ENCODE measurements at places on chromosomes 1 and 21.

GRCh38 chr1:183989078-183989577 is 48.4 kb downstream of the COLGALT2 start:
- no peak for DNase-seq

GRCh38 chr1:24764848-24765247 is 19.6 kb downstream of the CLIC4 start:
- DNase-seq: no peak

DNA sequence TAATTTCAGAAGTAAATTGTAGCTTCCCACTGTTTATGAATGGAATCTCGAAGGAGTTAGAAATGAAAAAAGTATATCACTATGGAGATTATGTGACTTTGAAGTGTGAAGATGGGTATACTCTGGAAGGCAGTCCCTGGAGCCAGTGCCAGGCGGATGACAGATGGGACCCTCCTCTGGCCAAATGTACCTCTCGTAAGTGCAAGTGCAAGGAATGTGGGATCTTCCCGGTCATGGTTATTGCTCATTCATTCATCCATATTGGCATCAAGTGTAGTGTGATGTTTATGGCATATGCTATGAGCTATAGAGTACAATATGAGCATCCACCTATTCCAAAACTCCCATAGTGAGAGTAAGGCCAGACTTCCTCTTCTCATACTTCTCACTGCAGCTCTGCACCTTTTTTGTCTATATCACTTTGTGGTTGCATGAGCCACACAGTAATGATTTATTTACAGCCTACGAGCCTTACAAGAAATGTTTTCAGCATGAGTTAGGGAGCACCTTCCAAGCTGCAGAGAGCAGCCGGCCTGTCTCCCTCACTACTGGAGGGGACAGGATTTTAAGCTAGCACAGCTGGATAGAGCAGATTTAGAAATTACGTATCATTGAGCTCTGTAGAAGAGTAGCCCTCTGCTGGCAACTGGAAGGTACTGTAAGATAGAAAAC is 24.9 kb upstream of the CR1L start:
- peak; percentile 46 for DNase-seq

GRCh38 chr1:86848654-86849053 is 65.3 kb downstream of the SELENOF start:
- no peak for DNase-seq

DNA sequence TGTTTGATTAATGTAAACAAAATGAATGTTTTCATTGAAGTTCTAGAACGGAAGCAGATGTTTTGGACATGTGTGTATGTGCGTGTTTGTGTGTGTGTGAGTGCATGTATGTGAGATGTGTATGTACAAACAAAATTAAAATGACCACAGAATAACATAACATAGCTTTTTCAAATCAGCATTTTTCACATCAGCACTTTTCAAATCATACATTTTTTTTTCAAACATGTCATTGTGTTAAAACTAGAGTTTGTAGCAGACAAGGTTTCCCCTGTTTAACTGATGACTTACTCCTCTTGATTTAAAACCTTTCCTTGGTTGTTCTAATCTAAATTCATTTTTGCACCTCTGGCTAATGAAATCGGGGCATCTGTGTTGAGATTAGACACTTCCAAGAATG is 35.6 kb upstream of the ZNHIT6 start:
- no peak for DNase-seq

- no peak for DNase-seq
Observed at GRCh38 chr1:48164571-48164970, 57.9 kb upstream of the SLC5A9 start.

DNA sequence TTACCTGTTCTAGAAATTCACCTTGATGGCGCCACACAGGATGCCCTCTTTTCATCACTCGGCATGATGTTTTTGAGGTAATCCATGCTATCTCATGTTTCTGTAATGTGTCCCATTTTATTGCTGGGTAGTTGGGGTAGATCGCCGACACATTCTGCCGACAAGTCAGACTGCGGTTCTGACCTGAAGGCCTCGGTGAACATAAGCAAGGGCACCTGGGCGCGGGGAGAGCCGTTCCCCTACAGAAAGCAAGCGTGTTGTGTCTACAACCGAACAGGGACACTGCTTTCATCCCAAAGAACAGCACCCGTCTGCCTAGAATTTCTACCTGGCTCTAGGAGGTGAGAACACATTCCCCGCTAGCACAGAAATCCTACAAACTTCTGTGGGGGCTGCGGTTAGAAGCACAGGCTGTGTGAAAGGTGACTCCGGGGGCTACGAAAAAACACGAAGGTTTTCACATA is 149.2 kb downstream of the PPIAL4G start:
- DNase-seq: no peak

- DNase-seq: no peak
Observed at GRCh38 chr1:13864760-13865159, 164.8 kb downstream of the PRDM2 start.

GRCh38 chr1:3712573-3713535 is 39.4 kb upstream of the CCDC27 start:
- DNase-seq: no peak

- DNase-seq: peak; percentile 8
Observed at GRCh38 chr1:71228241-71228640, 147.4 kb upstream of the ZRANB2 start.

GRCh38 chr1:156193208-156193487 is 756 bp upstream of the SLC25A44 start:
- no peak for DNase-seq

DNA sequence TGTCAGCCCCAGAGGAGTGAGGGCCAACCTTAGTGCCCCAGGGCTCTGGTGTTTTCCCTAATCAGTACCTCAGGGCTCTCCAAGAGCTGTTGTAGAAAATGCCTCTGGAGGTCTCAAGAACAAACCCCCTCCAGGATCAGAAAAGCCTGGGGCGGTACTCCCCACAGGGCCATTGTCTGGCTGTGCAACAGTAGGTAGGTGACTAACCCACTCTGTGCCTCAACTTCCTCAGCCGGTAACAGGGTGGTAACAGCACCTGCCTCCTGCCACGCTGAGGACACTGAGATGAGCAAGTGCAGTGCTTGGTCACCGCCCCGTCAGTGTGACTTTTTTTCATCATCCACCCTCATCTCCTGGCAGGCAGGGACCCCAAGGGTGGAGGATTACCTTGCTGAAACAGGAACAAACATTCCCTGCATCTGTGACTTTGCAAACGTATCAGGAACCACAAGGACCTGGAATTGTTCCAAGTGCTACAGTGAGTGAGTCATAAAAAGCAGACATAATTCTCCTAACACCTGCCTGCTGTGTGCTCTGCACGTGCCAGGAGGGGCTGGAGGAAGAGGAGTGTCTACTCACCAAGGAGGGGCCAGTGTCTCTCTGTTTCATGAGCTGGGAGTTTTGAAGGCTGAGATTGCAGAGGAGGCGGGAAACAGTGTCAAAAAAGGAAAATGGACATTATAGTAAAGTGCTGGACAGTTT is 440.8 kb downstream of the NPHP4 start:
- DNase-seq: no peak

GRCh38 chr1:47024141-47024801 is 802 bp downstream of the CYP4X1 start:
- no peak for DNase-seq

- no peak for DNase-seq
Observed at GRCh38 chr1:215376544-215377264, 190.4 kb upstream of the KCTD3 start.

DNA sequence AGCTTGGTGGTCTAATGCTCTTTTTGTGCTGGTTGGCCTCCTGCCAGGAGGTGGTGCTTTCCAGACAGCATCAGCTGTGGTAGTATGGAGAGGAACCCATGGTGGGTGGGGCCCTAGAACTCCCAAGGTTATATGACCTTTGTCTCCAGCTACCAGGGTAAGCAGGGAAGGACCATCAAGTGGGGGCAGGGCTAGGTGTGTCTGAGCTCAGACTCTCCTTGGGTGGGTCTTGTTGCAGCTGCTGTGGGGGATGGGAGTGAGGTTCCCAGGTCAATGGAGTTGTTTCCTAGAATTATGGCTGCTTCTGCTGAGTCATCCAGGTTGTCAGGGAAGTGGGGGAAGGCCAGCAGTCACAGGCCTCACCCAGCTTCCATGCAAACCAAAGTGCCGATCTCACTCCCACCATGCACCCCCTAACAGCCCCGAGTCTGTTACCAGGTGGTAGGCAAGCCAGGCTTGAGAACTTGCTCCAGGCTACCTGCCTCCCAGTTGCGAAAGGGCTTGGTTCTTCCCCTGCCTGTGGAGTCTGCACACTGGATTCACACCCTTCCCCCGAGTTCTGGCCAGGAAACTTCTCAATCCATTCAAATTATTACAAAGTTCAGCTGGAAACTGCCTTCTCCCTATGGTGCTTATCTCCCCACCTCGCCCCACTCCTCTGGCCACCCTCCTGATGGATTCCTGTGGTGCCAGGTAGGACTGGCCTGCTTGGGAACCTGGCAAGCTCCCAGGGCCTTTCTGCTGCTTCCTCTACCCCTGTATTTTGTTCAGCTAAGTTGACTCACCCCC is 37.8 kb downstream of the DRAM2 start:
- DNase-seq: no peak

GRCh38 chr1:17837233-17838030 is 82.3 kb downstream of the ACTL8 start:
- no peak for DNase-seq

GRCh38 chr1:226558036-226558650 is 9.6 kb downstream of the STUM start:
- no peak for DNase-seq

- DNase-seq: no peak
Observed at GRCh38 chr1:40794974-40795715, 11.6 kb downstream of the KCNQ4 start.

DNA sequence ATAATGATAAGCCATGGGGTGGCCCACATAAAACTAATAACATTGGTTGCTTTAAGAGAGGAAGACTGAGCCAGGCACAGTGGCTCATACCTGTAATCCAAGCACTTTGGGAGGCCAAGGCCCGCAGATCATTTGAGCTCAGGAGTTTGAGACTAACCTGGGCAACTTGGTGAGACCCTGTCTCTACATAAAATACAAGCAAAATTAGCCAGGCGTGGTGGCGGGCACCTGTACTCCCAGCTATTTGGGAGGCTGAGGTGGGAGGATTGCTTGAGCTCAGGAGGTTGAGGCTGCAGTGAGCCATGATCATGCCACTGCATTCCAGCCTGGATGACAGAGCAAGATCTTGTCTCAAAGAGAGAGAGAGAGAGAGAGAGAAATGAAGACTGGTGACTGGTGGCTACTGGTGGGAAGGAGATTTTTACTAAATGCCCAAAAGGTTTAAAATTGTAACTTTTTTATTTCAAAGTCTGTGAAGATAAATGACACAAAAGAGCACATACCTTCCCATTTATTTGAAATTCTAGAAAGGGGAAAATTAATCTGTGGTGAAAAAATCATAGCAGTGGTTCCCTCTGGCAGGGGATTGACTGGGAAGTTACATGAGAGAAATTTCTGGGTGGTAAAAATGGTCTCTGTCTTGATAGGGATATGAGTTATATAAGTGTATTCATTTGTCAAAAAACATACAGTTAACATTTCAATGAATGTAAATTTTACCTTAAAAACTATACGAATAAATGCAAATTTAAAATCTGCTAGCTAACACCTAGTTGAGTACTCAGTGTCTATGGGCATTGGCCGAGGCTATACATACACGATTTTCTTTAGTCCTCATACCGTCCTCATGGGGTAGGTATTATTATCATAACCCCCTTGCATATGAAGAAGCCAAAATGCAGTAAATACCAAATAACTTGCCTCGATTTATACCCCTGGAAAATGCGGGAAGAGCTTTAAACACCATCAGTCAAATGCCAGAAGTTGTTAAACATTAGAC is 2.2 kb upstream of the NBPF1 start:
- DNase-seq: no peak

- no peak for DNase-seq
Observed at GRCh38 chr1:203586496-203587081, 40.0 kb upstream of the ATP2B4 start.

- DNase-seq: no peak
Observed at GRCh38 chr21:33622253-33622652, 19.3 kb downstream of the CRYZL1 start.

GRCh38 chr1:212629450-212630157 is 21.0 kb downstream of the ATF3 start:
- no peak for DNase-seq

DNA sequence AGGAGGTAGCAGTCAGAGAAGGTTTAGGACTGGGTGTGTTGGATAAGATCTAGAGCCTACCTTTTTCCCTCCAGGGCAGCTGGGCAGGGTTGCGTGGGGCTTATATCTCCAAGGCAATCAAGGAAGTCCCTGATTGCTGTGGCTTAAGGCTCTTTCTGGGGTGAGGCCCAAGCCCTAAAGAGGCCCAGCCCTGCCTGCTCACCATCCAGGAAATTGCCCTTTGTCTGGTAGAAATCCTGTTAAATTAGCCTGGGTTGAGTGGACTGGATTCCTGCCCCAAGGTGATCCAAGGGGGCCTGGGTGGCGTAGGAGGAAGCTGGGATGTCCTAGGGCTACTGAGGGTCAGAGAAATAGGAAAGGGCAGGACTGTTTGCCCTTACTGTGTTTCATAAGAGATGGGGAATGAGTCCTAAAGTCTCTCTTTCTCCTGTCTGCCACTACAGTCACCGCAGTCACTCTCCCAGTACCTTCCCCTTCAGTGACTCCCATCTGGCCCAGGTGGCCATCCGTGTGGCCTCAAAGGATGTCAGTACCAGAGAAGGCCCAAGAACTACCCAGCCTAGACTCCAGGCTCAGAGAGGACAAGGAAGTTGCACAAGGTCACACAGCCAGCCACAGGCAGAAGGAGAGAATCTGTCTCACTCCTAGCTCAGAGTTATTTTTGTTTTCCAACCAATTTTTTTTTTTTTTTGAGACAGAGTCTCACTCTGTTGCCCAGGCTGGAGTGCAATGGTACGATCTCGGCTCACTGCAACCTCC is 25.8 kb downstream of the MFSD2A start:
- no peak for DNase-seq

- no peak for DNase-seq
Observed at GRCh38 chr1:198879711-198880306, 241.0 kb downstream of the PTPRC start.

- peak; percentile 31 for DNase-seq
Observed at GRCh38 chr21:36966066-36966820, at the start of gene HLCS. Gene HLCS (minus strand): TSS chr21:36966669. CDS start chr21:36966638, 31 bp downstream.

DNA sequence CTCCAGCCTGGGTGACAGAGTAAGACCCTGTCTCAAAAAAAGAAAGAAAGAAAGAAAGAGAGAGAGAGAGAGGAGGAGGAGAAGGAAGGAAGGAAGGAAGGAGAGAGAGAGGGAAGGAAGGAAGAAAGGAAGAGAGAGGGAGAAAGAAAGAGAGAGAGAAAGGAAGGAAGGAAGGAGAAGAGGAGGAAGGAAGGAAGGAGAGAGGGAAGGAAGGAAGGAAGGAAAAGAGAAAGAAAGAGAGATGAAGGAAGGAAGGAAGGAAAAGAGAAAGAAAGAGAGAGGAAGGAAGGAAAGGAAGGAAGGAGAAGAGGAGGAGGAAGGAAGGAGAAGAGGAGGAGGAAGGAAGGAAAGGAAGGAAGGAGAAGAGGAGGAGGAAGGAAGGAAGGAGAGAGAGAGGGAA is 82.2 kb upstream of the ATP1B1 start:
- DNase-seq: no peak

- DNase-seq: no peak
Observed at GRCh38 chr1:225943582-225943981, 2.6 kb upstream of the LEFTY2 start.

DNA sequence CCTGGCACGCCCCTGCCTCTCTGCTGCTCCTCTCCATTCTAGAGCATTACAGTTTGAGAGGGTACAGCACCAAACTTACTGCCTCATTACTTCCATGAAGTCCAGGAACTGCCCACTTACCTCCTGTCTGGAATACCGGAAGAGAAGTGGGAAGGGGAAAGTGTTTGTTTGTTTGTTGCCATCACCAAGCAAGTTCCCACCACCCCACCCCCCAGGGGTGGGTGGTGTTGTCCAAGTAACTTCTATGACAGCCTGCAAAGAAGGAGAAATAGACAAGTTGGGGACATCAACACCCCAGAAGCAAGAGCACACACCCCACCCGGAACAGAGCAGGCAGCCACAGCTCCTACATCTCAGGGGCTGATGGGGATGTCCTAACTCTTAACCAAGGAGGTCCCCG is 18.0 kb downstream of the OPTC start:
- no peak for DNase-seq

Data from NCI-H446 treated with DMSO at 0.1 percent for 48 hours (cell line).